NCI-H1092 treated with DMSO at 0.1 percent for 48 hours (cell line): ENCODE measurements at places on chromosomes 16 and 17.

GRCh38 chr17:50352072-50352692, 6.3 kb downstream of the XYLT2 start:
- DNase-seq = no peak

- no peak for DNase-seq
Observed at GRCh38 chr17:45688353-45688752, 95.8 kb upstream of the CRHR1 start.

- DNase-seq = no peak
Observed at GRCh38 chr16:81174644-81175324, 63.7 kb upstream of the BCO1 start.

DNA sequence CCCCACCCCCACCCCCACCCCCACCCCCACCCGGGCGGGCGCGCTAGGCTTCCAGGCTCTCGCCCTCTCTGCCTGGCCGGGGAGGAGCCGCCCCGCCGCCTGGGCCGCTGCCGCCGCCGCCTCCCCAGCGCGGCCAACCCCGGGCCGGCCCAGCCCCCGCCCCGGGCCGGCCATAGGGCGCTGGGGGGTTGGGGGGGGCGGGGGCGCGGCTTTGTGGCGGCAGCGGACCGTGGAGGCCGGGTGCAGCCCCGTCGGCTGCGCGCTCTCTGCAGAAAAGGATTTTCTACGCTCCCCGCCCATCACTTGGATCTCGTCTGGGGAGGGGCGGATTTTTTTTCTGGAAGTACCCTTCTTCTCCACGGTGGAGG, 230.9 kb downstream of the MRTFB start:
- peak; percentile 45 for DNase-seq

DNA sequence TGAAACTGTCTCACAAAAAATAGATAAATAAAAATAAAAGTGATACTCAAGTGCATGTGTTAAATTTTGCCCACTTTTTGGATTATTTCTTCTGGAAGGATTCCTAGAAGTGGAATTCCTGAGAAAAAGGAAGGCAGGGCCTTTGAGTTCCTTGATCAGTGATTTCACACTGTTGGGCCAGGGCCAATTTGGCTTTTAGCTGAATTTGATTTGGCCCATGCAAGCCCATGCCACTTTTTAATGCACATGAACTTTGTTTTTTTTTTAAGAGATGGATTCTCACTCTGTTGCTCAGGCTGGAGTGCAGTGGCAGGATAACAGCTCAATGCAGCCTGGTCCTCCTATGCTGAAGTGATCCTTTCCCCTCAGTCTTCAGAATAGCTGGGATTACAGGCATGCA, 96.3 kb downstream of the TNFRSF13B start:
- DNase-seq = no peak

DNA sequence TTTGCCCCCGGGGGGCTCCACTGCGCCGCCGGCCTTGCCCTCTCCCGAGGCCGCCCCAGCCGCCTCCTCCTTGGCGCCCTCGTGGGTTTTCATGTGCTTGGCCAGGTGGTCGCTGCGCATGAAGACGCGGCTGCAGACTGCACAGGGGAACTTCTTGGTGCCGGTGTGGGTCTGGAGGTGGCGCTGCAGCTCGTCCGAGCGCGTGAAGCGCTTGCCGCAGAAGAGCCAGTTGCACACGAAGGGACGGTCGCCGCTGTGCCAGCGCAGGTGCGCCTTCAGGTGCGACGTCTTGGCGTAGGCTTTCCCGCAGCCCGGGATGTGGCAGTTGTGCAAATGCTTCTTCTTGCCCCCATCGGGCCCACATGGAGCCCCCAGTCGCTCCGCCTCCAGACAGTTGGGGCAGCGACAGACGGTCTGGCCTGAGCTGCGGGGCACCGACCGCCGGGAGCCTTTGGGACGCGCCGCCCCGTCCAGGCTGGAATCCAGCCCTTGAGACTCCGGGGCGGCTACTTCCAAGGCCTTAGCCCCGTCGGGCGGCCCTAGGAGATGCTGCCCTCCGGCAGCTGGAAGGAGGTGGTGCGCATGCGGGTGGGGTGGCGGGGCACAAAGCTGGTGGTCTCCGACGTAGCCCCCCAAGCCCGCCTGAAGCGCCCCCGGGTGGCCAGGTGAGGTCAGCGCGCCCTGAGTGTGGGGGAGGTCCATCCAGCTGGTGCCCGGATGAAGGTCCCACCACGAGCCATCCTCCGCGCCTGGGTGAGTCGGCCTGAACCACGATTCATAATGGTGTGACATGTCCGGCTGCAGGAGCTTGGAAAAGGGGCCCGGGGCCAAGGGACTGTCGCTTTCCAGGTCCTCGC, 3.4 kb downstream of the SP6 start:
- no peak for DNase-seq

DNA sequence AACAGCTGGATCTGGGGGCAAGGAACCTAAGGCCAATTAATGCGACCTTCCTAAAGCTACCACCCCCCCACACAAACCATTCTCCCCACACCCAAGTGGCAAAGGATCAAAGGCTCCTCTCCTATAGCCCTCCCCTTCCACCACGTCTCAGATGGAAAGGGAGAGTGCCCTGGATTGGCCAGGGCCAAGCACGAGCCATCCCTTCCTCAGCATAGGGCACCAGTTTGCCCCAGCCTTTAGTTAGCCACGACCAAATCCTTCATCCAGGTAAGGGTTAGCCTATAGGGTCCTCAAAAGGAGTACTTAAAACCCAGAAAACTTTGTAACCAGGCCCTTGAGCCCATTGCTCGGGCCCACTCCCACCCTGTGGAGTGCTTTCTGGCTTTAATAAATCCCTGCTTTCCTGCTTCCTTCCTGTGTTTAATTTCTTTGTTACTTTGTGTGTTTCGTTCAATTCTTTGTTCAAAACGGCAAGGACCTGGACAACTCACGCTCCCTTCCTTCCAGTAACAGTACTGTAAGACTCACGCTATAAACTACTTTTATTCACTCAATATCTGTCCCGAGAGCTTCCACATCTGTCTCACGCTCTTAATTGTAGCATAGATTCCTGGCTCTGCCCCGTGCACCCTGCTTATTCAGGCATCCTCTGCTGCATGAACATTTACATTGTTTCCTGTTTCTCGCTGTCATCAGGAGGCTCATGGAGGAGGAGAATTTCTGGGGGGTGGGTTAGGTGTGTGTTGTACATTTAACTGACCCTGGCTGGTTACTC, 62.3 kb downstream of the TNFRSF13B start:
- no peak for DNase-seq

- DNase-seq = no peak
Observed at GRCh38 chr17:36703860-36704266, 102.5 kb downstream of the MRM1 start.

- DNase-seq = no peak
Observed at GRCh38 chr16:30185683-30186421, 2.5 kb downstream of the CORO1A start.

GRCh38 chr17:65609749-65610148, 48.3 kb upstream of the AXIN2 start:
- DNase-seq = no peak

DNA sequence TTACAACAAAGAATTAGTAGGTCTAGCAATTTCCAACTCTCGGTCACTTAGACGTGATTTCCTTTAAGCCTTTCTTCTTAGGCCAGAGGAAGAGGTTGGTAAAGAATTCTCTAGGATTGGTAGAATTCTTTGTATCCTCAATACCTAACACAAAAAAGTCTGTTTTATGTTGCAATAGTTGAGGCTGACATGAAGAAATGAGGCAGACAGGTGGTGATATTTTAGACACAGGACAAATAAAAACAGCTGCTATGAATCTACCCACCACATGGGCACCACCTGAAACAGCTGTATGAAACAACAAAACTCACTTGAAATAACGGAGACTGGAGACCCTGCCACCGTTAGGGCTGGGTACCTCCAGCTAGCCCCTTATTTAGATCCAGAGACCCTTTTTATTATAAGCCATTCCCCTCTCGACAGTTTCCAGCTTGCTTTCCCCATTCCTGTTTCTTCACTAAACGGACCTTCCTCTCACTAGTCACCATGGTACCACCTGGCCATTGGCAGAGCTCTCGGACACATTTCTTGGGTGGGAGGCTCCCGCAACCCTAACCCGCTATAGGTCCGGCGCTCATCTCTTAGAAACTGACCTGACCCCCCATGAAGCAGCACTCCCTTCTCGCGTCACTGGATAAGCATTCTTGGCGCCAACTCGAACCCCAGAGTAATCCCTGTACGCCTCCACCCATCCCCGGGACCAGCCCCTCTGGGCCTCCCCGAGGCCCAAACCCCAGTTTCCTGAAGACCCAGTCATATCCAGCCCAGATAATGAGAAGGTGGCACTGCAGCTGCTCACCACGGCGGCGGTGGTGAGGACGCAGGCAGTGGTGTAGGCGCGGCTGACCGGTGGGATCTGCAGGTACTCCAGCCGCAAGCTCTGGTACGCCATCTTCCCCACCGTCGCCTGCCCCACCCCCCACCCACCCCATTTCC, at the start of gene DERL2:
DERL2 (minus strand) TSS at position 909 of the 936 bp plus-strand sequence; CDS start at position 892, 17 bp downstream.
- DNase-seq = no peak

GRCh38 chr17:66789961-66790437, 44.9 kb upstream of the CACNG5 start:
- DNase-seq = no peak

DNA sequence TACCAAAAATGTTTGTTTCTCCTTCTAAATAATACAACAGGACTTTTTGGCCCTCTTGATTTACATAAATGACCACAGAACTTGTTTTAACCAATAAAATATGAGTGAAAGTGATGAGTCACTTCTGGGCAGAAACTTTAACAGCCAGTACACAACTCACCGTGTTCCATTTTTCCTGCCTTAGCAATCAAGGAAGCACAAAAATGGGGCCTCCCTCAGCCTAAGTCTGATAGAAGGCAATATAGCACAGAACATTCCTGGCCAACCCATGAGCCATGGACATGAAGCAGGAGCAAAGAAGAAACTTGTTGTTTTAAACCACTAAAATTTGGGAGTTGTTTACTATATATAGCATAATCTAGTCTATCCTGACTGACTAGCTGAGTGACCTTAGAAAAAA, 61.1 kb upstream of the MTMR4 start:
- no peak for DNase-seq

DNA sequence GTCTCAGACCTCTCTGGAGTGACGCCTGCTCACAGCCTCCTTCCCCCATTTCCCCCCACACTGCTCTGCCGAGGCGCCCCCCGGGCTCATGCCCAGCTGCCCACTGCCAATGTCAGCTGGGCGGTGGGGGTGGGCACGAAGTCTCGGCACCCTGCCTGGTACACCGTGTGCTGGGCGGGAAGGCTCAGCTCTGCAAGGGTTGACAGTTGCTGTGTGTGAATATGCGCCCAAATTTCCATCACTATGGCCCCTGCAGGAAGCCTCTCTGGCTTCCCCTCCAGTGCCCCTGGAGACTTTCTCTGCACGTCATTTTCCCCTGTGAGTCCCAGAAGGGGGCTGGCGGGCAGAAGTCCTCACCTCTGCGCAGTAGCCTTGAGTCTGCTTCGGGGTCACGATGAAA, 11.6 kb upstream of the CAMKK1 start:
- DNase-seq = no peak

DNA sequence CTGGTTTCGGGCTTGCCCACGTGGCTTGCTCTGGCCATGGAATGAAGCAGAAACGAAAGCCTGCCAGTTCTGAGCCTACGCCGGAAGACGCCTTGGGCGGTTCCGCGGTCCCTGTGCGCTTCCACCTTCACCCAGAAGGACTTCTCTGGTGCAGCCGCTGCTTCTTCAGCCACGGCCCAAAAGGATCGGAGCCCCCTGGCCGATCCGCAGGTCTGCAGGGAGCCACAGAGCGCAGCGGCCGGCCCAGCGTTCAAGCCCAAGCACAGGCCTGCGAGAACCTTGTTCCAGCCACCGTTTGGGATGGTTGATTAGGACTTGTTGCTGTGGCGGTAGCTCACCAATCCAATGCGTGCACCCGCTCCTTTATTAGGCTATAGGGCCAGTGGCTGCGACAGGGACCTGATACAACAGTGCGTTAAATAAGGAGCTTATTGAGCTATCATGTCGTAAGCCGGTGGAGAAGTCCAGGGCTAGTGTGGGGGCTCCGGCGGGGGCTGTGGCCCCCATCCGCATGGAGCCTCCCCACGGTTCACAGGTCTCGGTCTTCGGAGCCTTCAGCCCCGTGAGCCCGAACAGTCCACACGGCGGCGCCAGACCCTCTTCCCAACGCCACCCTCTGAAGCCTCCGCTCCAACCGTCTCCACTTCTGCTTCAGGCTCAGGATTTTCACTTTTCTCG, 10.2 kb upstream of the MPP2 start:
- DNase-seq = peak; percentile 23

GRCh38 chr17:29010586-29010985, 4.8 kb upstream of the SEZ6 start:
- no peak for DNase-seq

- no peak for DNase-seq
Observed at GRCh38 chr16:68351463-68351862, 40.6 kb downstream of the PRMT7 start.

DNA sequence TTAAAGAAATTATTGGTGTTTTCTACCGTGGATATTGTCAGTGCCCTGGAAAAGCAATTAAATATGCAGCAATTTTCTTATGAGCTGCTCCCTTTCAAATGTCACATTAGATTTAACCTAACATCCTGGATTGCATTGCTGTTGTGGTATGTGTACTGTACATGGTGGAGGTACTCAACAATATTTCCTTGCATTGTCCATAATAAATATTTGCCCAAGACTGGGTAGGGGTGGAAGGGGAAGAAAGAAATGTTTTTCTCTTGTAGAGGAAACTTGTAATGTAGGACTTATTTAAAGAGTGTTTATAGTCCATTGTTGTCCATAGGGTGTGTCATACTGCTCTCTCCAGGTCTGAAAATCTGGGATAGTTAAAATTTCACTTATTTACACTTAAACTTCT, 346.2 kb upstream of the TBX2 start:
- DNase-seq = no peak

GRCh38 chr17:40422990-40423633, 5.4 kb upstream of the TOP2A start:
- DNase-seq = no peak

DNA sequence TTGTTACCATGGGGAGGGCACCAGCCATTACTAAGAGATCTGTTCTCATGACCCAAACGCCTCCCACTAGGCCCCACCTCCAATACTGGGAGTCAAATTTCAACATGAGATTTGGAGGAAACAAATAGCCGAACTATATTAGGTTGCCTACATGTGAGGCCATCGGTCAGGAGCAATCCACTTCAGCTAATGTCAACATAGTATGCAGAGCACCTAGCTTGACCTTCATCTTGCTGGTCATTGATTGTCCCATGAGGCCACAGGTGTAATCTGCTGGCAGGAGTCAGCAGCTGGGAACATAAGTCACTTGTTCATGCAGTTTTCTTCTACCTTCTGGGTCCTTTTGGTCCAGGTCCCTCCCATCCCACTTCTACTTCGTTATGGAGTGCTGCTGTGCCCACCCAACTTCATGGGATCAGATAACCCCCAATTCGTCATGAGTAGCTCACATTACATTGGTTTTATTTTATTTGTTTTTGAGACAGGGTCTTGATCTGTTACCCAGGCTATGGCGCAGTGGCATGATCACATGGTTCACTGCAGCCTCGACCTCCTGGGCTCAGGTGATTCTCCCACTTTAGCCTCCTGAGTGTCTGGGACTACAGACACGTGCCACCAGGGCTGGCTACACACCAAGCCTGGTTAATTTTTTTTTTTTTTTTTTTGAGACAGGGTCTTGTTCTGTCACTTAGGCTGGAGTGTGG, 5.9 kb upstream of the KPNA2 start:
- no peak for DNase-seq
